ENCODE measurements at places on chromosomes 16 and 17.

- no peak for DNase-seq
Observed at GRCh38 chr17:51203838-51204237, 37.6 kb downstream of the NME2 start.

DNA sequence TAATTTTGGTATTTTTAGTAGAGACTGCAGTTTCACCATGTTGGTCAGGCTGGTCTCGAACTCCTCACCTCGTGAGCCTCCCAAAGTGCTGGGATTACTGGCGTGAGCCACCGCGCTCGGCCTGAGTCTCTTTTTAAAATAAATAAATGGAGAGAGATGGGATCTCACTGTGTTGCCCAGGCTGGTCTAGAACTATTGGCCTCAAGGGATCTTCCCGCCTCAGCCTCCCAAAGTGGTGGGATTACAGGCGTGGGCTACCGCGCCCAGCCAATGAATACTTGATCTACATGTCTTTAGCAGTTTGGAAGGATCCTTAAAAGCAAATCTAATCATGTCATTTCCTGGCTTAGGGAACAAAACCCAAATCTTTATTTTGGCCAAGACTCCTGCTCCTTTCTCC is 1.2 kb downstream of the DHODH start:
- DNase-seq, result no peak

GRCh38 chr17:45432405-45433158 is at the start of gene ARHGAP27:
TSS of gene ARHGAP27 (minus strand) at chr17:45432870. CDS start at chr17:45430279, 2,591 bp downstream.
- DNase-seq, result no peak

DNA sequence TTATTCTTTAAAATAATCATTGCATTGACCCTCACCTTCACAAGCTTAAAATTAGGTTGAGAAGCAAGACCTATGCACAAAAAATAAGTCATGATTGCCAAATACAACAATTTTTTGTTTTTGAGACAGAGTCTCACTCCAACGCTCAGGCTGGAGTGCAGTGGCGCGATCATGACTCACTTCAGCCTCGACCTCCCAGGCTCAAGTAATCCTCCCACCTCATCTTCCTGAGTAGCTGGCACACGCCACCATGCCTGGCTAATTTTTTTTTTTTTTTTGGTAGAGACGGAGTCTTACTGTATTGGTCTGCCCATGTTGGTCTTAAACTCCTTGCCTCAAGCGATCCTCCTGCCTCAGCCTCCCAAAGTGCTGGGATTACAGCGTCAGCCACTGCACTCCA is 24.2 kb downstream of the ZNF652 start:
- no peak for DNase-seq

DNA sequence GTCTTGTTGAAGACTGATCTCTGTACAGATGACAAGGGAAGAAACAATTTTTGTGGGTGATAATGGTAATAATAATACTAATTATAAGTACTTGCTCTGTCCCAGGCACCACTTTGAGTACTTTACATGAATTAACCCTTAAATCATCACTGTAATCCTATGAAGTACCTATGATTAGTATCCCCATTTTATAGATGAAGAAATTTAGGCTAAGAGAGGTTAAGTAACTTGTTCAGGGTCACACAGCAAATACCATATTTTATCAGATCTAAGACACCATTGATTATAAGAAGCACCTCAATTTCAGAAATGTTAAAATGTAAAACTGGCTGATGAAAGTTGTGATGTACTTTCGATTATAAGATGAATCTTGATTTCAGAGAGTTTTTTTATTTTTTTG is 18.6 kb downstream of the TADA2A start:
- no peak for DNase-seq

- DNase-seq, result no peak
Observed at GRCh38 chr17:10738521-10739258, 8.9 kb upstream of the TMEM220 start.

DNA sequence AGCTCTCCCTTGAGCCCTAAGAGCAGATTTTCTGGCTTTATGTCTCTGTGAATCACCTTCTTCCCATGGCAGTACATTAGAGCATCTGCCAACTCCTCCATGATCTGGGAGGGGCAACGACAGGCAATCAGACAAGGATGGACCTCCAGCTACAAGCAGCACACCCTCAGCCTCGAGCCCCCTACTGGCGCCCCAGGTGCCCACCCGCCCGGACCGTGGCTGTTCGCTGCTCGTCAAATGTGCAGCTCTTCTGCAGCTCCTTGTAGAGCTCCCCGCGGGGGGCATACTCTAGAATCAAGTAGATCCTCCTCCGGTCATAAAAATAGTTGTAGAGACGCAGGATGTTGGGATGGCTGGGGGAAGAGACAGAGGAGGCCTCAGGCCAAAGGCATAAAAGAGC is 3.8 kb downstream of the AURKB start:
- no peak for DNase-seq

DNA sequence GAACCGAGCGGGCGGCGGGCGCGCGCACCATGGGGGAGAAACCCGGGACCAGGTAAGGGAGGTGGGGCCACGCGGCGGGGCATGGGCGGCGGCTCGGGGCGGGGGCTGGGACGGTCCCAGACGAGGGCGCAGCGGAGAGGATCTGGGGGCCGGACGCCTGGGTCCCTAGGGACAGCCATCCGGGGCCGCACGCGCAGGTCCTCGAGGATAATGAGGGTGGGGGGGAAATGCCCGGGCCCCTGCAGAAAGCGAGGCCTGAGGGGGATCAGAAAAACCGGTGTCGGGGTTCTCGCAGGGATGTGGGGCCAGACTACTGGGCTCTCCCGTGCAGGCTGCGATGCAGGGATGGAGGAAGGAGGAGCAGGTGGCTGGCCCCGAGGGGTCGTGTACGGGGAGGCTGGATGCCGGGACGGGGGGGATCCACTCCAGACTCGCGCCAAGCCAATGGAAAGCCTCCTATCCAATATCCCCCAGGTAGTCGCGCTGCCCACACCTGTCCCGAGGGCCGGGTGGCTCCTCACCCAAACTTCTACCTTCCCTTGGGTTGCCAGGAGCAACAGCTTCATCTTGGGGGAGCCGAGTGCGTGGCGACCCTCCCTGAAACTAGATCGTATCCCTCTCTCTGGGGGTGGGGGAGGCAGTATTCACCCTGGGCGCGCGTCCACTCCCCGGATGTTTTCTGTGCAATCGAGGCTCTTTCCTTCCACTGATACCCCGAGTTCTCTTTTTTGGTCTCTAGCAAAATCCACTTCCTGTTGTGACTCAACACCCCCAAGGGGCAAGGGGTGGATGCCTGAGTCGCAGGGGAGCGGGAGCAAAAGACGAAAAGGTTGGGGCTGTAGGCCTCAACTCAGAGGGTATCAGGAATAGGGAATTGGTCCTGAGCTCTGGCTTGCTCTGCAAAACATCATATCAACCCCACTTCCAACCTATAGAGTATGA is 532 bp downstream of the ARRB2 start:
- DNase-seq, result no peak

DNA sequence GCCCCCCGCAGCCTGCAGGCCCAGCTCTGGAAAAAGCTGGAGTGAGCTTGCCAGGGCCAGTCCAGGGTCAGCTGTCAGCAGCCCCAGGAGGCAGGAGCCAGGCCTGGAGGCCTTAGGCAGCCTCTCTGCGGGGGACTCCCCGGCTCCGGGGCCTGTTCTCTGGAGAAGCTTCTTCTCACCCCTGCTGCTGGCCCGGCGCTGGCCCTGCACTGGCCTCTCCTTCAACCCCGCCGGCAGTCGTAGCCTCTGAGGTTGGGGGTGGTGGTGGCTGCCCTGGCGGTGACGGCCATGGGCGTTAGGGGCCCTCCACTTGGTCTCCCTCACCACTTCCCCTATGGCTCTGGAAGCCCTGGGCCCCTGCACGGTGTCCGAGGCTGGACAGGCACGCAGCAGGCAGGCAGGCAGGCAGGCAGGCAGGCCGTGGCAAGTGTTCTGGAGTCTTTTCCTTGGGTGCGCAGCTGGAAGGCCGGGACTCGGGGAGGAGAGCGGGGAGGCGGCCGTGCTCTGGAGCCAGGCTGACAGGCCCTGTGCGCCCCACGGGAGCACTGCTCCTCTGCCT is 2.1 kb downstream of the FOXF1 start:
- no peak for DNase-seq

DNA sequence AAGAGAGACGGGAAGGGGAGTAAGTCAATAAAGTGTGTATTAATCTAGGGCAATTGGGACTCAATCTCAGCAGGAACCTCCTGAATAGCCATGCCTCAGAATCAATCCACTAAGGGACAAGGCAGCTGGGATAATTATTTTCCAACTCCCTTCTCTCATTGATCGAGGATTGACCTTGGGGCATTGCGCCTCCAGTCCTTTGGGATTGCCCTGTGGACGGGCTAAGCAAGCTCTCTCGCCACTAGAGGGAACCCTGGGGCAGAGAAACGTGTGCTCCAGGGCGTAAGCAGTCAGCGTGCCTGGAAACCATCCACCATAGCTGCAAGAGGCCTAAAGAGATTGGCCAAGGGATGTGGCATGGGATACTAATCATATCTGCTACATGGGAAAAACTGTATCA is 53.9 kb upstream of the ERCC4 start:
- peak; percentile 78 for DNase-seq

DNA sequence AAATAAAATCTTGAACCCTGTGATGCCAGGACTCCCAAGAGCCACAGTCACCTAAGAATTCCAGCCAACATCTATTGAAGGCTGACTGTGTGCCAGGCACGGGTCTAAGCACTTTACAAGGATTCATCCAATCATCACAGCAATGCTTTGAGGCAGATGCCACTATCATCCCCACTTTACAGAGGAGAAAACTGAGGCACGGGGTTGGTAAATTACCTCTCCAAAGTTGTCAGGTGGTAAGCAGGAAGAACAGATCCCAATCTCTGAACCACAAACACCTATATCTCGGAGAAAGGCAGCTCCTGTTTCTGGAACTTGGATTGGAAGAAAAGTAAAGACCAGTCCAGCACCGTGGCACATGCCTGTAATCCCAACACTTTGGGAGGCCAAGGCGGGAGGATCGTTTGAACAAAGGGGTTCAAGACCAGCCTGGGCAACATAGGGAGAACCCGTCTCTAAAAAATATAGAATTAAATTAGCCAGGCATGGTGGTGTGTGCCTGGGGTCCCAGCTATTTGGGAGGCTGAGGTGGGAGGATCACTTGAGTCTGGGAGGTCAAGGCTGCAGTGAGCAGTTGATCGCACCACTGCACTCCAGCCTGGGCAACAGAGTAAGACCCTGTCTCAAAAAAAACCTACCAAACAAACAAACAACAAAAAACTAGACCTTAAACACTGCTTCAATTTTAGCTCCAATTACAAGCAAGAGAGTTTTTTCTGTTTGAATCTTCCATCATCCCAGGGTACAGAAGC is 60.7 kb upstream of the SIAH1 start:
- no peak for DNase-seq

- DNase-seq, result no peak
Observed at GRCh38 chr16:66129196-66129595, 237.3 kb upstream of the CDH5 start.

DNA sequence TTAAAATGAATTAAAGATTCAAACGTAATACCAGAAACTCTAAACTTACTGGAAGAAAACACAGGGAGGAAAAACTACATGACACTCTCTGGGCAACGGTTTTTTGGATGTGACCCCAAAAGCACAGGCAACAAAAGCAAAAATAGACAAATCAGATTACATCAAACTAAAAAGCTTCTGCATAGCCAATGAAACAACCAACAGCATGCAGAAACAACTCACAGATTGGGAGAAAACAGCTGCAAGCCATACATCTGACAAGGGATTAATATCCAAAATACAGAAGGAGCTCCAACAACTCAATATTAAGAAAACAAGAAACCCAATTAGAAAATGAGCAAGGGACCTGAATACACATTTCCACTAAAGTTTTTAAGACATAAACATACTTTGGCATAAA is 69.2 kb upstream of the ALOX12 start:
- DNase-seq, result peak; percentile 39

DNA sequence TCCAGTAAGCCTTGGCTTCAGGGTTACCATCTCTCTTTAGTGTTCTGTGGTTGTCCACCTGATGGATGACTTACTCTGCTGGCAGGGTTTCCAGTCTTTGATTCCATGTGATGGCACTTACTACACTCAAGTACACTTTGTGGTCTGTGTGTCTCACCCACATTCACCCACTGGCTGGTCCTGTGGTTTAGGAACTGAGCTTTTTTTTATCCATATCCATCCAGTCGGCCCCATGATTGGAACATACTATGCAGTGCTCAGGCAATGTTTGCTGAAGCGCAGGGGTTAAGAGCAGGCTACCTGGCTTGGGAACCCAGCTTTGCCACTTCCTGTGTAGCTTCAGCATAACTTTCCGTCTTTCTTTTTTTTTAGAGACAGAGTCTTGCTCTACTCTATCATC is 2.8 kb upstream of the FUS start:
- no peak for DNase-seq

GRCh38 chr16:10865991-10866966 is 10.7 kb upstream of the CIITA start:
- DNase-seq, result no peak

- no peak for DNase-seq
Observed at GRCh38 chr17:76193591-76193990, 46.7 kb downstream of the RNF157 start.

GRCh38 chr16:88376835-88377726 is 5.7 kb upstream of the ZNF469 start:
- no peak for DNase-seq
